CD8-positive, alpha-beta memory T cell (primary cell): ENCODE measurements at places on chromosomes 1 and 21. TPM values are rescaled to one million over a fixed set of nuclear protein-coding genes. Genes with fewer than 3 reads are reported as not detected.
A peak's percentile ranks its signal among the peaks of the same experiment; 100 is the strongest.

DNA sequence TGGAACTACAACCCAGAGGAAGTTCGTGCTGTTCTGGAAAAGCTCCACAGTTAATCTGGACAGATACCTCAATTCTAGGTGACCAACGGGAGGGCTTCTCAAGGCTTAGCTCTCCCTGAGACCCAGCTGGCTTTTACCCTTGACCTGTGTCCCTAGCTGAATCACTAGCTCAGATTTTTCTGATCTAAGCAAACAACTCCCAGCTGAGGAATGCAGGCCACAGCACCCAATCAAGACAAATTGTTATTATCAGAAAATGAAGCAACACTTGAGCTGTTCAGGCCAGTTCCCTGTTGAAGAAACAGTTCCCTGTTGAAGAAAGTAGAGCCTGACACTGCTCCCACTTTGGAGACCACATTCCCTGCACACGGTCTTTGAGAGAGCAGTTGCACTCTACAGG is 16.0 kb downstream of the DIO1 start:
- H3K4me3 ChIP-seq: no peak overlapping the region
- no peak overlapping the region for H3K27ac ChIP-seq
- no peaks in the 10 kb centered on the region for H3K4me1 ChIP-seq
- DNase-seq: no peak

DNA sequence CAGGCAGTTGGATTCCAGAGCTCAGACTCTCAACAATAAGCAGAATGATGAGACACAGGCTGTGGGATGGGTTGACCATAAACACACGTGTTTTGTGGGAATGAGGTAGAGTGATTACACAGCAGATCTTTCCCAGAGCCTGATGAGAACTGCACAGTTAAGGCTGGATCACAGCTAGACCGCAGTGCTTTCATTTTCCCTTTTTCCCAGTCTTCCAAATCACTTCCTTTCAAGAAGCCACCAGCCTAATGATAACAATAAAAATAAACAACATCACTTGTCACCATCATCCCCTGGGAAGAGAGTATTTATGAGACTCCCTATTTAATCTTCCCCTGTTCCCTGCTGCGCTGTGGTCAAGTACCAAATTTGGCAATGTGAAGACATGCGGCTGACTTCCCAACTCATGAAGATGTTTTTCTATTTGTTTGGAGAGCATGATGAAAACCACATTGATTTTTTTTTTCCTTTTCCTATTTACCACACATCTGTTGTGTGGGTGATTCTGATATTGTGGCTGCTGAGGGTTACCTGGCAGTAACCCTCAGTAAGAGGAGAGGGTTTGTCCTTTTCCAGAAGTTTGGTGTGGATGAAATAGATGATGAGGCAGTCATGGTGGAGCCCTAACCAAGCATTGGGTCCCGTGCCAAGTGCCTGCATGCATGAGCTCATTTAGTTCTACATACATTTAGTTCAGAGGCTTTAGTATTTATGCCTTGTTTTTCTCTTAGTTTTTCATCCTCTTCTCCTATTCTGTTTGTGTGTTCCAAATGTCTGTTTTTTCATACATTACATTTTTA is 248.9 kb upstream of the HOOK1 start:
- peaks cover 11% of the 10 kb centered on the region for H3K4me1 ChIP-seq
- H3K27ac ChIP-seq: no peak overlapping the region
- no peaks in the 10 kb centered on the region for H3K36me3 ChIP-seq
- no peaks in the 10 kb centered on the region for H3K27me3 ChIP-seq

GRCh38 chr1:60059468-60059867 is 14.1 kb downstream of the C1orf87 start:
- no peaks in the 10 kb centered on the region for H3K36me3 ChIP-seq
- H3K4me3 ChIP-seq: no peak overlapping the region
- DNase-seq: no peak
- H3K27me3 ChIP-seq: no peaks in the 10 kb centered on the region

FCRL6 gene
- total RNA-seq: 1.5 TPM

GRCh38 chr21:31514598-31514997 is 144.9 kb upstream of the SOD1 start:
- DNase-seq: no peak
- no peak overlapping the region for H3K4me3 ChIP-seq
- H3K27me3 ChIP-seq: no peaks in the 10 kb centered on the region
- no peak overlapping the region for H3K27ac ChIP-seq

DNA sequence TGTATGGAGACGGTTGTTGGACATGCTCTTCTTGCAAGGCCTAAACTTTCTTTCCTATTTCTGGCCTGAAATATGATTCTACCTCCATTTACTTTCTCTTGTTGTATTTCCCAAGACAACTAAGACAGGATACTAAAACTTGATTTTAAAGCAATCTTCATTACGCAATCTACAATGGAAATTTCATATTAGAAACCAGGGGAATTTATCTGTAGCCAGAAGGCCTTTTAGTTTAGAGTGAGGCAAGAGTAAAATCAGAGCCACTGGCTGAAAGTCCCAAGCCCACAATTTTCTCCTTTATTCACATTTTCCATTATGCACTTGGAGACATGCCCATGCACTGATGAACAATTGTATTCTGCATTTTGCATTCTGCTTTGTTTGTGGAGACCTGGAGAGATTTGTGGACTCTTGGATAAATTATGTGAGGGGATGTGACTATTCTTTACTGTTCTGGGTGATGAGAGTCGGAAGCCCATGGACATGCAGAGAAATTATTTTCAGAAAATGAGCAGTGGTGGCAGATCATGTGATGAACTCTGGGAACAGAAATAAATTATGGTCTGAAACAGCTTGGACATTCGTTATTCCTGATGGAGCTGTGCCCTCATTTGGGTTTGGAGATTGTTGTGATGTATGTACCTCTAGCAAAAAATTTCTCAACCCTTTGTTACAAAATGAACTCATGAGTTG is 336.8 kb downstream of the SEC16B start:
- H3K4me3 ChIP-seq: no peak overlapping the region
- H3K27ac ChIP-seq: no peak overlapping the region
- no peaks in the 10 kb centered on the region for H3K4me1 ChIP-seq

IVL gene
- total RNA-seq: not detected

CYP4X1 gene
- total RNA-seq: not detected

DNA sequence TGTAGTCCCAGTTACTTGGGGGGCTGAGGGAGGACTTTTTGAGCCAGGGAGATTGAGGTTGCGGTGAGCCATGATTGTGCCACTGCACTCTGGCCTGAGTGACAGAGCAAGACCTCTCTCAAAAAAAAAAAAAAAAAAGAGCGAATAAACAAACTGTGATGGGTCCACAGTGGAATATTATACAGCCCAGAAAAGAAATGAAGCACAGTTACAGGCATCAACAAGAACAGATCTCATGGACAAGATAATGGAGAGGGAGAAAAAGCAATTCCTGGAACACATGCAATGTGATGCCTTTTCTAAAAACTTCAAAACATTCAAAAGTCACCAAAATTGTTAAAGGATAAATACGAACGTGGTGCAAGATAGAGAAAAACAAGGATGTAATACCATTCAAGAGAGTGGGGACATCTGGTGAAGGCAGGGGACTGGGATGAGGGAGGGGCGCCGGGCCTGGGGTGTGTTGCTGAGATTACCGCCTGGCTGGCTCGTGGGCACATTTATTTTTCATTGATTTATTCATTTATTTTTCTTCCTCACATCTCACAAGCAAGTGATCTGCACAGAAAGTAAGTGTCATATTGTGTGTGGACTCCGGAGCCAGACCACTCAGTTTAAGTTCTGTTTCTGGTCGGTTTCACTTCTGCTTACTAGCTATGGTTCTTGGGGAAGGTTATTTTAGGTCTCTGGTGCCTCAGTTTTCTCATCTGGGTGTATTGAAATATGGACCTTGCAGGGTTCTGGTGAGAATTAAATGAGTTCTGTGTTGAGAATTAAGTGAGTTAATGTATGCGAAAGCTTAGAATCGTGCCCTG is 30.1 kb downstream of the ABCG1 start:
- DNase-seq: no peak
- H3K36me3 ChIP-seq: no peaks in the 10 kb centered on the region
- H3K27ac ChIP-seq: no peak overlapping the region
- no peak overlapping the region for H3K4me3 ChIP-seq

- peak overlapping the region; percentile 87 for H3K27ac ChIP-seq
- no peaks in the 10 kb centered on the region for H3K27me3 ChIP-seq
- no peaks in the 10 kb centered on the region for H3K36me3 ChIP-seq
Measured at GRCh38 chr1:52056937-52057231, 789 bp downstream of the BTF3L4 start.

IFNLR1 gene
- total RNA-seq: 6.1 TPM

CLIC6 gene
- total RNA-seq: 0.44 TPM

DNA sequence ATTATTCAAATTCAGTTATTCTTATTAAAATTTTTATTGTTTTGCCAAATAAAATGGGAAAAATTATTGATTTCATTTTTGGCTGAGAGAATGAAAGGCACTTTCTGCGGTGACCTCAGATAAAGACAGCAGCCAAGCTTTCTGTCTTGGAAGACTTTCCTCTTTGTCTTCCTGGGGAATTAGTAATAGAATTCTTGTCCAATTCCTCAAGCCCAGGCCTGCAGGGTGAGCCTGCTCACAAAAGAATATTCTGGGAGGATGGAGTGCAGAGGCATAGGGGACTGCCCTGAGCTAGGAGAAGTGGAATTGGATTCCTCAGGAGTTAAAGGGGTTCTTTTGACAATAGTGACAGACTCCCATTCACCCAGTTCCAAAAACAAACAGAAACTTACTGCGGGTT is 614.5 kb upstream of the ADGRL2 start:
- no peaks in the 10 kb centered on the region for H3K27me3 ChIP-seq
- H3K4me1 ChIP-seq: no peaks in the 10 kb centered on the region
- no peak overlapping the region for H3K27ac ChIP-seq
- H3K4me3 ChIP-seq: no peak overlapping the region
- no peak for DNase-seq
- no peaks in the 10 kb centered on the region for H3K36me3 ChIP-seq

MARK1 gene
- total RNA-seq: 0.09 TPM

DNA sequence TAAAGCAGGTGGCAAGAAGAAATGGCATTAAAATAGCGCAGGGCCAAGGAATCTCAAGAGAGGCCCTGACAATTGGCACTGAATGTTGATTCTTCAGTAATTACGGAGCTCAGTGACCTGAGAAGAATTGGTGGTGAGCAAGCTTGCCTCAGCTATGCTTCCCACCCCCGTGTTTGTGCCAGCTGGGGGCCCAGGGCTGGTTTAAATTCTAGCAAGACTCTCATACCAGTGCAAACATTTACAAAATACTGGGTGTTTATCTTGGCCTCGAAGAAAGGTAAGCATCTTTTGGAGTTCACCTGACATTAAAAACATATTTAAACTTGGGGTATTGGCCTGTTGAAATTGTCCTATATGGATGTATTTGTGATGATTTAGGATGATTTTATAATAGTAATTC is 296.7 kb upstream of the USP25 start:
- H3K27me3 ChIP-seq: no peaks in the 10 kb centered on the region
- no peaks in the 10 kb centered on the region for H3K4me1 ChIP-seq
- H3K27ac ChIP-seq: no peak overlapping the region
- H3K4me3 ChIP-seq: no peak overlapping the region

- H3K27me3 ChIP-seq: no peaks in the 10 kb centered on the region
- H3K36me3 ChIP-seq: no peaks in the 10 kb centered on the region
- H3K4me1 ChIP-seq: peaks cover 73% of the 10 kb centered on the region
- peak overlapping the region; percentile 96 for H3K27ac ChIP-seq
- DNase-seq: no peak
Measured at GRCh38 chr1:30758785-30759380, 1.3 kb upstream of the LAPTM5 start.
